ENCODE measurements at places on chromosomes 12 and 14.

DNA sequence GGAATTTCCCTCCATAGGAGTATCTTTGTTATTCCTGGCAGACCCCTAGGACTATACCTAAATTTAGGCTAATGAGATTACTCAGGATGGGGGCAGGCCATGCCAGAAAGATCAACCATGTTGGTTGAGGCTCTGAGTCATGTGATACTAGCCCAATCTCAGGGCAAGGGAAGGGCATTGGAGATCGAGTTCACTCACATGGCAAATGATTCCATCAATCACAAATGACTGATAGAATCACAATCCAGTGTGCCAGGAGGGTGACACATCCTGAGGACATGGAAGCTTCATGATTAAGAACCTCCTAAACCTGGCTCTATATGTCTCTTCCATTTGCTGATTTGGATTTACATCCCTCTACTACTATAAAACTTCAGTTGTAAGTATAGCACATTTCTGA lies 182.3 kb downstream of the NTF3 start:
- DNase-seq, result no peak

- no peak for DNase-seq
Measured at GRCh38 chr12:87469295-87469694, 559.9 kb downstream of the C12orf50 start.

GRCh38 chr14:101665478-101666078 lies 95.9 kb upstream of the PPP2R5C start:
- DNase-seq, result no peak

DNA sequence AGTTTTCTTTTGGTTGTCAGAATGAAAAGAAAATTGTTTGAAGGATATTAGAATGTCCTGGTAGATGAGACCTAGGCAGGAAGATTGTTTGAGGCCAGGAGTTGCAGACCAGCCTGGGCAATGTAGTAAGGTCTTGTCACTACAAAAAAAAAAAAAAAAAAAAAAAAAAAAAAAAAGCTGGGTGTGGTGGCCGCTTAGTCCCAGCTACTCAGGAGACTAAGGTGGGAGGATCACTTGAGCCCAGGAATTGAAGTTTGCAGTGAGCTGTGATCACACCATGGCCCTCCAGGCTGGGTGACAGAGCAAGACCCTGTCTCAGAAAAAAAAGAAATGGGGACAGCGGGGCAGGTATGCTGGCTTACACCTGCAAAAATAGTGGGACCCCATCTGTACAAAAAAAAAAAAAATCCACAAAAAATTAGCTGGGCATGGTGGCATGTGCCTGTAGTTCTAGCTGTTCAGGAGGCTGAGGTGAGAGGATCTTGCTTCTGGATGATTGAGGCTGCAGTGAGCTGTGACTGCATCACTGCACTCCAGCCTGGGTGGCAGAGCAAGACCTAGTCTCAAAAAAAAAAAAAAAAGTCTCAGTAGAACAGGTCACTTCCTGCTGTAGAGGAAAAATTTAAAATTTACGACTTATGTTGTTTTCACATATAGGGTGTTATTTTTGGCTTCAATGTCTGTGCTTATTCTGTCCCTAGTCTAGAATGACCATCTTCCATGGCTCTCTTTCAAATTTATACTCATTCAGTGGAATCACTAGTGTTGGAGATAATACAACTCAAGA lies 70.7 kb downstream of the PPHLN1 start:
- DNase-seq, result no peak

- DNase-seq, result no peak
Measured at GRCh38 chr14:42353315-42353714, 746.6 kb downstream of the LRFN5 start.

- DNase-seq, result no peak
Measured at GRCh38 chr14:104011824-104012517, 69.6 kb upstream of the RD3L start.

- DNase-seq, result no peak
Measured at GRCh38 chr14:98582276-98582675, 689.7 kb downstream of the BCL11B start.

GRCh38 chr12:80937391-80938238 lies at the start of gene LIN7A:
TSS of gene LIN7A (minus strand) at chr12:80937934. CDS start at chr12:80937722, 212 bp downstream.
- peak; percentile 19 for DNase-seq

DNA sequence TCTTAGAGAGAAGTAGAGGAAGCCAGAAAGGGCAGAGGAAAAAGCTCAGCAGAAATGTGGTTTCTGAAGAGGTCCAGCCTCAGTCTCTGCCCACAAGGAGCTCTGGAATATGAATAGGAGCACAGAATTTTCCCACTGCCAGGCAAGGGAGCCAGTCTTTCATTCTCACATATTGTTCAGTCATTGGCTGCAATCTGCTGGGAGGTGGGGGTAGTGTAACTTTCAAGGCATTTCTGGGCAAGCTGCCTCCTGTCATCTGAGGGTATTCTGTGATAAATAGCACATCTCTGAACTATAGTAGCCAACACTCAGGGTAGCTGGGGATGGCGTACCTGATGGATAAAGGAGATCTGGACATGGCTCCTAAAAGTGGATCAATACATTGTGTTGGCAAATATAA lies 127.2 kb downstream of the LRRK2 start:
- no peak for DNase-seq

DNA sequence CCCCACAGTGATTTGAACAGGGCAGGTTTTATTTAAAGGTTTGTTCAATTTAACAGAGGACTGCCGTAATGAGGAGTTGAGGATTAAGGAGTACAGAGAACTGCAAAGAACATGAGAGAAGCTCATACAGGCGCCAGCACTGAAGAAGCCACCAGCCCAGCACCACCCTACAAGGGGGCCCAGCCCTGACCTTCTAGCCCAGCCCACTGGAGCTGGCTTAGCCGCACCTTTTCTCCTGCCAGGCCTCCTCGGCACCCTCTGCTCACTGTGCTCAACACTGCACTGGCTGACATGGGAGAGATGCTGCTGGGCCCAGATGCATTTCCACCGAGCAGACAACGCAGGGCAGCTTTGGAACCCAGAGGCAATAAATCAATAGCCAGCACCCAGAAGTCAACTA lies 36.5 kb upstream of the SFSWAP start:
- DNase-seq, result no peak

DNA sequence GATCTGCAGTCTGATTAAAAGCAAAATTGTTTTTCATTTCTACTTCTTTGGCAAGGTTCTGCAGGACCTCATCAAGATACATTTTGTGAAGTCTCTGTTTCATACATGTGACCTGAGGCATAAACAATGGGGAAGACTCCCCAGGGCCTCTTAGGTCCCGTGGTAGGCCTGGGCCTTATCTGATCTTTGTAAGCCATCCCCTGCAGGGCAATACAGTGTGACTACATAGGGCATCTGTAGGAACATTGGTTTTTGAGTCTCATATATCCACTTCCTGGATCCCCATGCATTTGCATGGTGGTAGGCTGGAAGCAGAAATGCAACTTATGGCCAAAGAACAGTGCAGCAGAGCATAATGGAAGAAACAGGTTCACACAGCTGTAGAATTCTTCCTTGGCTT lies 6.0 kb downstream of the FAR2 start:
- DNase-seq, result no peak

DNA sequence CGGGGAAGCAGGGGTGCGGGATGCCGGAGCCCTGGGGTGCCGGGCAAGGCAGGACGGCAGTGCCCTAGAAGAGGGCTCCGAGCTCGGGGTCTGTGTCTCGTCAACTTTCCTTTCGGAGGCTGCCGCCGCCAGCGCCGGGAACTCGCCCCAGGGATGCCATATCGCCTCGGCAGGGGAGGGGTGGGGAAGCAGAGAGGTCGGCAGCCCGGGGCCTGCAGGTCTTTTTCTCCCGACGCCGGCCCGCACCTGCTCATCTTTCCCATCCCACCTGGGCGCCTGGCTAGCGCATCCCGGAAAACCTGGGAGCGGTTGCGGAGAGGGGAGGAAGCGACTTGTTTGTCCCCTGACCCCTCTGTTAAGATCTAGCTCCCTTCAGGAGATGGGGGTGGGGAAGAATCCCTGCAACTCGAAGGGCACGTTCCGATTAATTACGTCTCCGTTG lies 547 bp downstream of the CNTN1 start:
- no peak for DNase-seq

DNA sequence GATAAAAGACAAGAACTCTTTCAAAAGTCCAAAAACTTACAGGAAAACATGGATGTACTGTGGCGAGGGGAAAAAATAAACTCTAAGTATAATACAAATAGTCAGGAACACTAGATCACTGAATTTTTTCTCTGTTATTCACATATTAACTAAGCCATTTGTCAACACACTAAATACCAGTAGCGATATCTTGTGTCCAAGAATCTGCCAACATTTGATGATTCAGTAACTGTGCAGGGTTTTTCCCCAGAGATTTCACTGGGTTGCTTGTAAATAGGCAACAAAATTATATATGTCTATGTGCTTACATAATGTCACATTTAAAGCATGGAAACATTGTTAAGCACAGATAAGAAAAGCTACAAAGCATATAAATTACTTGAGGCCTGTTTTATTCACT lies 205.9 kb downstream of the KIF21A start:
- no peak for DNase-seq

GRCh38 chr12:79883216-79883615 lies 51.7 kb downstream of the PPP1R12A start:
- DNase-seq, result no peak

DNA sequence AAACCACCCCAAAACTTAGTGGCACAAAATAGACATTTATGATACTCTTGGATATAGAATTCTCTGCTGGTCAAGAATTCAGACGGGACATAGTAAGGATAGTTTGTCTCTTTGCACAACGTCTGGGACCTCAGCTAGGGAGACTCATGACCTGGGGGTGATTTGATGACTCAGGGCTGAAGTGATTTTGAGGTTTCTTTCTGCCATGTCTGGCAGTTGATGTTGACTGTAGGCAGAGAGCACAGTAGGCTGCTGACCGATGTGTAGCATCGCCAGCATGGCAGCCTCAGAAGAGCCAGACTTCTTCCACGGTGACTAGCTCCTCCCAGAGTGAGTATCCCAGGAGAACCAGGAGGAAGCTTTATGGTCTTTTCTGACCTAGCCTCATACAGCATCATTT lies 88.9 kb upstream of the FRMD6 start:
- no peak for DNase-seq

- no peak for DNase-seq
Measured at GRCh38 chr12:103680591-103681141, 93.6 kb downstream of the STAB2 start.

DNA sequence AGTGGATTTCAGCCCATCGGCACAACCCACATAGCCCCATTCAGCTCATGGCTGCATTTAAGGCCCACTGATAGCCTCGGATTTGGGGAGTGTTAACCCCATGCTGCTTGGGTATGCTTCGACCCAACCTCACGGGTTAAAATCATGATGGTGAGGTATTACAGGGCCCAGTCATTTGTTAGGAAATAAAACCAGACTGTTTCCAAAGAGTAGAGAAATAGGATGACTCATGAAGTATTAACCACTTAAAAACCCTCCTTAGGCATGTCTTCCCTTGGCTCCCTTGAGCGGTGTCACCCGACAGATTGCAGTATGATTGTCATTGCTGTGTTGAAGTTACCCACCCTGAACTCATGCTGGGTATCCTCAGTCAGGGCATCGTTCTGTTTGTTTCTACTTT lies 289.1 kb downstream of the CACNA1C start:
- DNase-seq, result no peak

DNA sequence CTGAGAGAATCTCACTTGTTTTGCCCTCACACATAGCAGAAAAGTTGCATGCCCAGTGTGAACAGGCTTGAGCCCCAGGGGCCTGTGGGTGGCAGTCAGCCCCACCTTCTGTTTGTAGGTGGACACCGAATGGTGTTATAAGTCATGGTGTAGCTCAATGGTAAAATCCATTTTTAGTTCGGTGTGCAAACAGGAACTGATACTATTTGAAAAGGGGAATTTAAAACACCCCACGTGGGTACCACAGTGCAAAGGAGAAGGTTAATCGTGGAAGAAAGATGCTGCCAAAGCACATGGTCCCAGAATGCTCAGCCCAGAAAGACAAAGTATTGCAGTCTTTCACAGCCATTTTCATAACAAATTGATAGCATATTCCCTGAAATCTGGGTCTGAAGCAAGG lies 71.8 kb upstream of the GZMB start:
- no peak for DNase-seq

GRCh38 chr14:34536951-34537676 lies 2.4 kb downstream of the EAPP start:
- DNase-seq, result no peak

DNA sequence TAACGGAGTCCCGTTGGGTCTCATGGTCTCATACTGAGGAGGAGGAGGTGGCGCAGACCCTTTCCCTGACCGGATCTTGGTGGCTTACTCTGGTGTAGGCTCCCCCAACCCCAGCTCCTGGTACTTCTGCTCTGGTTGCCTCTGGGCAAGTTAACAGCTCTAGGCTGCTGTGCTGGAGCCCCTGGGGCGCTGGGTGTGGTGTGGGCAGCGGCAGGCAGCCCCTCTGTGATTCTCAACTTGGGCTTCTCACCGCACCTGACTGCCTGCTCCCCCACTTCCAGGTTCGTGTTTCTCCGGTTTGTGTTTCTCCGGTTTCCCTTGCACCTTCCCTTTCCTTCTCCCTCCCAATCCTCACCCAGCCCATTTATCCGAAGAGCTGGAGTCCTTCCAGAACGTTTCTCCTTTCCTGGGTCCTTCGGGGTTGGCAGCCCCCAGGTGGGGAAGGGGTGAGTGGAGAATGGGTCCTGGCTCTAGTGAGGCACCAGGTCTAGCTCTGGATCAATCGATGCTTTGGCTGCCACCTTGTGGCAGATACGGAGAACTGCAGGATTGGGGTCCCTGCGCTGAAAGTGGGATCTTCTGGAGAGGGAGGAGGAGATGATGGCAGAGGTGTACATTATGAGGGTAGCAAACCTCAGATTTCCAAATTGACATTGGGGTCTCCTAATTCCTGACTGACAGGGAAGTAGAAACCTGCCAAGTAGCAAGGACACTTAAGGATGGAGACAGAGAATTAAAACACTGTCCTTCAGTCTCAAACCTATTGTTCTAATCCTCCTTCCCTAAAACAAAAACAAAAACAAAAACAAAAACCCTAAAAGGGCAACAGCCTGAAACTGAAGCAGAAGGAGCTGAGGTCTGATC lies 8.3 kb downstream of the CISTR start:
- no peak for DNase-seq

GRCh38 chr12:13164921-13165616 lies 31.5 kb upstream of the EMP1 start:
- DNase-seq, result no peak

- DNase-seq, result no peak
Measured at GRCh38 chr12:129675496-129675895, 228.3 kb downstream of the TMEM132D start.

GRCh38 chr12:56898938-56899337 lies 35.3 kb downstream of the SDR9C7 start:
- DNase-seq, result no peak

Data from tibial nerve (tissue), 4 donors.